Aorta (tissue), 5 donors: ENCODE measurements at places on chromosomes 6 and 20. TPM values are rescaled to one million over a fixed set of nuclear protein-coding genes. Genes with fewer than 3 reads are reported as not detected.
A peak's percentile ranks its signal among the peaks of the same experiment; 100 is the strongest.

DNA sequence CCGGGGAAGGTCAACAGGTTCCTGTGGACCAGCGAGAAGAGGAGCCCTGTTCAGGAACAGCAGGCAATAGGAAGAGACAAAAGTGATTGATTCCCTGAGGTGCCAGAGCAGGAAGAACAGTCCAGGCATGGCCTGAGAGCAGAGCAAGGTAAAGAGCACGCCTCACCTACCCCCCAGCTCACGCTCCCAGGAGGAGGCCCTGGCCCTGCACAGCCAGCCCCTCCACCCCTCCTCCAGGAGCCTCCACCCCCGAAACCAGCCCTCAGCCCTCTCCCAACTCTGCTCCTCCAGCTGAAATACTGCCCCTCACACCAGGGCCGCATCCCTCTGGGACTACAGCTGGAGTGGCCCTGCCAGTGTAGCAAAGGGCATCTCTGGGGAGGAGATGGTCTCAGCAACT lies 181.9 kb upstream of the QKI start:
- H3K4me1 ChIP-seq, result no peaks in the 10 kb centered on the region
- H3K27me3 ChIP-seq, result no peaks in the 10 kb centered on the region
- no peak for DNase-seq
- no peaks in the 10 kb centered on the region for H3K36me3 ChIP-seq

The CD83 gene
- 6.5 TPM for total RNA-seq

The LHFPL5 gene
- not detected for total RNA-seq

The RAD21L1 gene
- not detected for total RNA-seq

GRCh38 chr20:6838181-6838826 lies 70.8 kb downstream of the BMP2 start:
- H3K27me3 ChIP-seq, result no peaks in the 10 kb centered on the region
- no peak overlapping the region for H3K4me3 ChIP-seq
- H3K27ac ChIP-seq, result no peak overlapping the region

- H3K4me3 ChIP-seq, result no peak overlapping the region
- peaks cover 1% of the 10 kb centered on the region for H3K4me1 ChIP-seq
- H3K36me3 ChIP-seq, result peaks cover 4% of the 10 kb centered on the region
- no peak overlapping the region for H3K27ac ChIP-seq
Measured at GRCh38 chr6:36610041-36610955, 16.1 kb downstream of the SRSF3 start.

- no peaks in the 10 kb centered on the region for H3K27me3 ChIP-seq
- no peak for DNase-seq
- H3K4me3 ChIP-seq, result no peak overlapping the region
- no peak overlapping the region for H3K27ac ChIP-seq
- H3K4me1 ChIP-seq, result no peaks in the 10 kb centered on the region
Measured at GRCh38 chr6:79042088-79042798, 35.8 kb downstream of the PHIP start.

GRCh38 chr6:109653264-109653663 lies 37.7 kb downstream of the AK9 start:
- H3K4me3 ChIP-seq, result no peak overlapping the region
- H3K4me1 ChIP-seq, result no peaks in the 10 kb centered on the region
- H3K36me3 ChIP-seq, result no peaks in the 10 kb centered on the region
- DNase-seq, result no peak

GRCh38 chr20:13231031-13231752 lies 10.1 kb downstream of the ISM1 start:
- DNase-seq, result no peak
- H3K27ac ChIP-seq, result no peak overlapping the region
- no peaks in the 10 kb centered on the region for H3K27me3 ChIP-seq
- H3K4me3 ChIP-seq, result no peak overlapping the region
- no peaks in the 10 kb centered on the region for H3K36me3 ChIP-seq
- no peaks in the 10 kb centered on the region for H3K4me1 ChIP-seq

- H3K4me3 ChIP-seq, result no peak overlapping the region
- no peak overlapping the region for H3K27ac ChIP-seq
- no peak for DNase-seq
Measured at GRCh38 chr6:42137194-42137753, 5.1 kb downstream of the C6orf132 start.

DNA sequence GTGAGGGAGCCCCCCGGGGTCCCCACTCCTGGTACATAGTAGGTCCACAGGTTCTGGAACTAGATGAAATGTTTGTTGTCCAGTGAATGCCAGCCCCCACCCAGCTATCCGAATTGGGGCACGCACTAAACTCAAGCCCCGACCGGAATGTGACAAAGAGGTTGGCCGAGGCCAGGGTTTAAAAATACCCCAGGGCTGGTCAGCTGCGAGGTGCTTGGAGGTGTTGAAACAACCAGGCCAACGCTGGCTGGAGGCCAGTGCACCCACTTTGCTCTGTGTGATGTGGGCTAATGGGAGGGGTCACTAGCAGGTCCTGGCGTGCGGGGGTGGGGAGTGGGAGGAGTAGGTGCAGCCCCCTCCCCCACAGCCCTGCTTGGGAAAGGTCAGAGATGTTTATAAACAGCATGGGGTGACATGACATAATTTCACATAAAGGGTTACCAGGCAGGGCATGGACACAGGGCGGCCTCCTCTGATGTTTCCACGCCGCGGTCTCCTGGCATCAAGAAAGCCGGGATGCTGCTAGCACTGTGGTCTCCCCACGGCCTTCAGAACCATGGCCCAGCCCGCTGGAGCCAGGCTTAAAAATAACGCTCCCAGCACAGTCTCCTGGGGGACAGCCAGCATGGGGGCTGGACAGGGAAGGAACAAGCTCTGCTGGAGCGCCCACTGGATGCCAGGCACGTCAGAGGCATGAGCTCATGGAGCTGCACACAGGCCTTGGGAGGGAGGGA lies 111.2 kb upstream of the PTPN1 start:
- peak overlapping the region; percentile 95 for H3K27ac ChIP-seq
- H3K4me3 ChIP-seq, result no peak overlapping the region
- peaks cover 1% of the 10 kb centered on the region for H3K4me1 ChIP-seq
- no peaks in the 10 kb centered on the region for H3K36me3 ChIP-seq

The DOK5 gene
- total RNA-seq, result 9.1 TPM

The EGFL8 gene
- 38.8 TPM for total RNA-seq
